Activated CD4-positive, alpha-beta T cell treated with anti-CD3 and anti-CD28 coated beads for 24 hours (primary cell): ENCODE measurements at places on chromosomes 11 and 22.

- DNase-seq = no peak
Observed at GRCh38 chr11:11186249-11186648, 166.8 kb downstream of the CSNK2A3 start.

- no peak for DNase-seq
Observed at GRCh38 chr11:104098132-104098531, 61.7 kb downstream of the DDI1 start.

DNA sequence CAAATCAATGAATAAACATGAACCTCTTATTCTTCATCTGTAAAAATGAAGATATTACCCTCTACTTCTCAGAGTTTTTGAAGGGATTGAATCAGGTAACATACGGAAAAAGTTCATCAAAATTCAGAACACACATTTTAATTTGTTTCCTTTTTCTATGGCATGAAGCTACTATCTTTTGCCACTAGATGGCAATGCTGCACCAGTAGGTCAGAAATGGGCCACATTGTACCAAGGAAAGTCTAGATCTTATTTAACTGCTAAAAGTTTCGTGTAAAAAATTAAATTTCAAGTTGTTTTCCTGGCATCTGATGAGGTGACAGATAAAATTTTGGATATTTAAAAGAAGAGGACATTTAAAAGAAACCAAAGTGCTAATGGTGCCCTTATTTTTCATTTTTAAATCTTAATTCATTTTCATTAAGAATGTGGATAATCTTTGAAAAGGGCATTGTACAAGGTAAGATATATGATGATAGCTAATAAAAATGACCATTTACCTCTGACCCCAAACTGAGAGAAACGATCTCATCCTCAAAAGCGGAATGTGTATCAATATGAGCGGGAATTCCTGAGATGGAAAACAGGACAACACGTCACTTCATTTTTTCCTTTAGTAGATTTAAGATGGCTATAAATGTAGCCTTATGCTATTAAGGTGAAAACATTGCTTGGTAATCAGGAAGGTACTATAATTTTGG lies 16.1 kb downstream of the ALKBH8 start:
- DNase-seq = no peak

DNA sequence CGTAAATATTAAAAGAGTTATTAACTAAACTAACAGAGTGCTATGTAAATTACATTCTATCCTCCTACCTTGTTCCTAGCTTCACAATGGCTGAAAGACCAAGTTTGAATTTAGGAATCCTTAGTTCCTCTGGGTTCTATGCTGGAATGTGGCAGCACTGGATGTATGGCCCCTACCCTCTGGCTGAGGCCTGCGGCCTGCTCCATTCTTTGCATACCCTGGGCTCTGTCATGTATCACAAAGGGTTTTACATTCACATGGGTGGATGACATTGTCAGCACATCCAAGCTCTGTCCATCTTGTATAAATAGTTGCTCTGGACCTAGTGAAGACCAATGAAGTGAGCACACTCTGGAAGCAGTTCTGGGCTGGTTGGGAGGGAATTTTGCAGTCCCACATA lies 54.5 kb downstream of the AASDHPPT start:
- DNase-seq = no peak

DNA sequence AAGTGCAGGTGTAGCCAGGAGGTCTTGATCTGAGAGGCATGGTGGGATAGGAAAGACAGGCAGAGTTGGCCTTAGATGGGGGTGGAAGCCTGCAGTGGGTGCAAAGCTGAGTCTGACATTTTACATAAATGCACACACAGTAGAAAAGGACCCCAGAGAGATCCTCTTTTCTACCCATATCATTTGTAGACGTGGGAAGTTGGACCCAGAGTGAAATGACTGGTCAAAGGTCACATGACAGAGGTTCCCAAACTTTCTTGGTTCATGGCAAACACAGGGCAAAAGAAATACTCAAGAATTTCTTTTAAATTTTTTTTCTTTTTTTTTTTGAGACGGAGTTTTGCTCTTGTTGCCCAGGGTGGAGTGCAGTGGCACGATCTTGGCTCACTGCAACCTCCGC lies 6.2 kb upstream of the FOXRED2 start:
- no peak for DNase-seq

GRCh38 chr11:1129143-1129610 lies 28.6 kb upstream of the MUC5AC start:
- DNase-seq = no peak

GRCh38 chr11:65316227-65317024 lies 1.8 kb downstream of the CDC42EP2 start:
- no peak for DNase-seq

DNA sequence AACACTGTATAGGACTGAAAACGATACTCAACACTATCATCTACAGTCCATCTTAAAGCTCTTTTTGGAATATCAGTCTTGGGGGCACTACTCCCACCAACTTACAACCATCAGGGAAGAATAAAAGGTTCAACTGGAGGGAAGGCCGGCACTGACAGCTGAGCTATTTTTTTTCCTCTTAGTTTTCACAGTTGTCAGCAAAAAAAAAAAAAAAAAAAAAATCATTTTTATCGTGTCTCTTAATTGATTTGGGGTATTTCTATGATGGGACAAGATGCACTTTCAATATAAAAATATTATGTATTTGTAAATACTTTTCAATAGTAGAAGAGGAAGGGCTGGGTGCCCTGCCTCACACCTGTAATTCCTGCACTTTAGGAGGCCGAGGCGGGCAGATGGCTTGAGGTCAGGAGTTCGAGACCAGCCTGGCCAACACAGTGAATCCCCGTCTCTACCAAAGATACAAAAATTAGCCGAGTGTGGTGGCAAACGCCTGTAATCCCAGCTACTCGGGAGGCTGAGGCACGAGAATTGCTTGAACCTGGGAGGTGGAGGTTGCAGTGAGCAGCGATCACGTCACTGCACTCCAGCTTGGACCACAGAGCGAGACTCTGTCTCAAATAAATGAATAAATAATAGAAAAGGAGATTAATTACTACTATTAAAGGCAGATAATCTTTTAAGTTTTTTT lies 1.5 kb downstream of the KIF18A start:
- no peak for DNase-seq

GRCh38 chr11:94675239-94675638 lies 92.9 kb upstream of the AMOTL1 start:
- no peak for DNase-seq

DNA sequence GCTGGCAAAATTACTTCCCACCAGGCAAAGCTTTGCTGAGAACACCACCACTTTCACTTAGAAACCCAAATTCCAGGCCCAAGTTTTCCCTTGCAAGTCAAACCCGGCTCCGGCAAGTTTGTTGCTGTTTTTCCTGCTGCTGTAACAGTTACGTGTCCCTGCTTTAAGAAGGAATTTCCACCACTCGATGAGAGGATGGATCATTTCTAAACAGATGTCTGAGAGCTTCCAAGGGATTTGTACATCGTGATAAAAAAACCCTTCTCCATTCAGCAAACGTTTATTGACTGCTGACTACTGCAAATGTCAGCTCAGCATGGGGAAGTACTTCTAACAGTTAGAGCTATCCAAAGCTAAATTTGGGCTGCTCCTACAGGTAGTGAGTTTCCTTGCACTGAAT lies 19.7 kb downstream of the P2RX3 start:
- DNase-seq = no peak

- DNase-seq = no peak
Observed at GRCh38 chr11:19890308-19890707, 177.7 kb downstream of the NAV2 start.

DNA sequence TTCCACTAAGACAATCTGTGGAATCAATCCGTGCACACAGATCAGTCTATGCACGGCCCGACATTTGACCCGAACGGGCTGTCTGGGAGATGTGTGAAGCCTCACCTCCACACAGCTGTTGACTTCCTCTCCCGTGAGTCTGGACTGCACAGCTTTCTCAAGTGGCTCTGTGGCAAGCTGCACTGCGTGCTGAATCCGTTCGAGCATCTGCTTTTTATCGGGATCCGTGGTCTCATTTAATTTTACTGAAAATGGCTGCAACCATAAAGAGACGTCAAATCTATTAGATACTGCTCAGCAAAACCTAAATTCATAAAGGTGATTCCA lies 19.3 kb downstream of the CARS1 start:
- DNase-seq = no peak

DNA sequence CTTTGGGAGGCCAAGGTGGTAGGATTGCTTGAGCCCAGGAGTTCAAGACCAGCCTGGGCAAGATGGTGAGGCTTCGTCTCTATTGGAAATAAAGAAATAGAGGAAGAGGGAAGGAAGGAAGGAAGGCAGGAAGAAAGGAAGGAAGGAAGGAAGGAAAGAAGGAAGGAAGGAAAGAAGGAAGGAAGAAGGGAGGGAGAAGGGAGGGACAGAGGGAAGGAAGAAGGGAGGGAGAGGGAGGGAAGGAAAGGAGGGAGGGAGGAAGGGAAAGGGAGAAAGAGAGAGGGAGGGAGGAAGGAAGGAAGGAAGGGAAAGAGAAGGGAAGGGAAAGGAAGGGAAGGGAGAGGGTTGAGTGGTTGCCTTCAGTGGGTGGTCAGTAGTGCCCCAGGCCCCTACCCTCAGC lies 13.9 kb upstream of the PNPLA3 start:
- no peak for DNase-seq

GRCh38 chr11:10518891-10519290 lies 22.1 kb downstream of the RNF141 start:
- no peak for DNase-seq

DNA sequence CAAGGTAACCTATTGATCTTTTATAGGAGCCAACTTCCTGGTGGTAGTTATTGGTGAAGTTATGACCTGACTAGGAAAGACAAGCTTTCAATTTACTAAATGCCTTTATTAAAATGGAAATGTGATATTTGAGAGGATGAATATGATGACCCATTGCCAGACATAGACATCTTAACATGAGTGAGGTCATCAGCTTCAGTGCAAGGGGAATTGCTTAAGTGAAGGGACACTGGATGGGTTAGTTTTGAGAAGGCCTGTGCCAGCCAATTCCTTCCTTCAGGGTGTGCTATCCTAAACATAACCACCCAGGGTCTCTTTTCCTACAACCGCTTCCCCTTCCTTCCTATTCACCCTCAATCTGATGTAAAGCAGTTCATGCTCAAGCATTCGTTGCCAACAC lies 21.5 kb downstream of the NAV2 start:
- DNase-seq = no peak

- no peak for DNase-seq
Observed at GRCh38 chr11:86698639-86699038, 26.2 kb upstream of the ME3 start.
